ENCODE measurements at places on chromosomes 1 and 21.

DNA sequence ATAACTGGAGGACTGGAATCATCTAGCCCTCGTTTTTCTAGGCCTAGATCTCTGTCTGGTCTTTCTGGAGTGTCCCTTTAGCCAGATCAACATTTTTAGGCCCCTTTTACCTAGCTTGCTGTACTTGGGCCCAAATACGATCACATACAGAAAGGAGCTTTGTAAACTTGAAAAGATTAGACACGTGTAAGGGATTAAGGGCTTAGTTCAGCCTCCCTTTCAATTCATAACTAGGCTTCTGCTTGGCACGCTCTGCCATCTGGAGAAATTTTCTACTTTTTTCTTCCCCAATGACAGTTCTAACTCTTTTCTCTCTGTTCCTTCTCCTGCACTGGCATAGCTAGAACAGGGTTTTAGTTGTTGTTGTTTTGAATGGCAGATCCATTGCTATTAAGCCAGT, 153.3 kb upstream of the BEND5 start:
- DNase-seq: no peak

DNA sequence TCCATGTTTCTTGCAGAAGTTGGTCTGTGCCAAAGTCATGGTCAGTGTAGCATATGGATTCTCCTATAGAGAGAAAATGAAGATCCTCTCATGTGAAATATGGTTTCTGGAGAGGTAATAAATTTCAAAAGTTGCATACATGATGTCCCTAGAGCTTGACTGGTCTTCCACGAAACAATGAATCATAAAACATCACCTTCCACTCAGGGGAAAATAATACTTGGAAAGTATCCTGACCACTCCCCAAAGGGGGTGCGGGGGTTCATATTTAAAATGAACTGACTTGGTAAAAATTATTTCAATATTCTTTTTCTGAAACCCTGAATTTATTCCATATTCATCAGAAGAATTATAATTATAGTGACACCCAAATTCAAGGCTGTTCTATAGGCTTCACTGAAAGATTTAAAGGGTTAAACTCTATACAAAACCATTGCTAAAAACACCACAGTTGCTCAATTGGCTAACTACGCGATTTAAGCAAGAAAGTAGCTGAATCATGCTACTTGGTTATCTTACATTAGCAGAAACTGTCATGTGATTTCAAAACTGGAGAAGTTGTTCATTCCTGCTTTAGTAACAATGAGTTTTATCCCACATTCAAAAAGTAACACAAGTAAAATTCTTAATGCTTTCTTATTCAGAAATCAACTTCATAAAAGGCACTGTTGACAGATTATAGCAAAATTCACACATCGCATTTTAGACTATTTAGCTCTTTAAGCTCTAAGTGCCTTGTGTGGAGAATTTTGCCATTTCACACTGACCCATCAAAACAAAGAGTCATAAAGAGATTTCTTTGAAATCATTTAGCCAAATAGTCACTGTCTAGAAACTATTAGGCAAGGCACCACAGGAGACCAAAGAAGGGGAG, 5.3 kb downstream of the CREG1 start:
- DNase-seq: no peak

DNA sequence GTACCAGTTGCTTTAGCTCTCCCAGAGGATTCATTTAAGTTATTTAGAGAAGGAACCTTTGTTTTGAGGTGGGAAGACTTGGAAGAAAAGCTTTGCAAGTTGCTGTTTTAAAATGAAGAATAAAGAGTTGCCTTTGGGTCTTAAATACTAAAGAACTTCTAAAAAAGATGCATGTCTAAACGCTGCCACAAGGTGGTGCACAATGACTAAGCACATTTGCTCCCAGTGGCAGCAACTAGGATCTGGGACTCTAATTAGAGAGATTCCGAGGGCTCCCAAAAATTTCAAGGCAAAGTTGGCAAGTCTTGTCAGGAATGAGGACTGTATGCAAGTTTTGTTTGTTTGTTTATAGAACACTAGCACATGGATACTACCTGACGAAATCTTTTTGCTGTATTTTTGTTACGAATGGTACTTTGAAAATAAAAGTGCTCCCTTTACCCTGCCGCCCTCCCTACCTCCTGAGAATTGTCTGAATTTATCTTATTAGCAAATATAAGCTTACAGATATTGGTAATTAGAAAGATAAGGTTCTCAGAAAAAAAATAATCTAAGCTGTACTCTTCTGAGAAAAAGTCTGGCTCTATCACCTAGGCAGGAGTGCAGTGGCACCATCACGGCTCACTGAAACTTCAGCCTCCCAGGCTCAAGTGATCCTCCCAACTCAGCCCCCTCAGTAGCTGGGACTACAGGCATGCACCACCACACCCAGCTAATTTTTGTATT, 121.8 kb downstream of the HFM1 start:
- DNase-seq: no peak

DNA sequence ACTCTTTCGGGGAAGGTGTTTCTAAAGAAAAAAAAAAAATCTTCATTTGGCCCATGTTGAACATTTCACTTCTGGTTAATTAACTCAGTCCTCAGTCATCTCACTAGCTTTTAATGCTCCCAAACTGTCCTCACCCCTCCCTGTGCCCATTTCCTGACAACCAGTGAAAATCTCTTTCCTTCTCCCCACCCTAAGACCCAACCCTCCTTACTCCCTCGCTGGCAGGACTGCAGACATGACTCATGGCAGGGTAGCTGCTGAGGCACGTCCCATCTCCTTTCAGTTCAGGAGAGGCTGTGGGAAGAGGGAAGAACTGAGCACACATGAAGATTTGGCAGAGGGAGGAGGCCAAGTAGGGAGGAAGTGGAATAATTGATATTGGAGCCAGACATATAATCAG, 12.6 kb downstream of the PKP1 start:
- no peak for DNase-seq
